ENCODE measurements at places on chromosomes 7 and 10. TPM values are rescaled to one million over a fixed set of nuclear protein-coding genes. Genes with fewer than 3 reads are reported as not detected.

Gene SLC26A5
- not detected for total RNA-seq

Gene PNLIPRP1
- not detected for total RNA-seq

Gene LIPK
- not detected for total RNA-seq

DNA sequence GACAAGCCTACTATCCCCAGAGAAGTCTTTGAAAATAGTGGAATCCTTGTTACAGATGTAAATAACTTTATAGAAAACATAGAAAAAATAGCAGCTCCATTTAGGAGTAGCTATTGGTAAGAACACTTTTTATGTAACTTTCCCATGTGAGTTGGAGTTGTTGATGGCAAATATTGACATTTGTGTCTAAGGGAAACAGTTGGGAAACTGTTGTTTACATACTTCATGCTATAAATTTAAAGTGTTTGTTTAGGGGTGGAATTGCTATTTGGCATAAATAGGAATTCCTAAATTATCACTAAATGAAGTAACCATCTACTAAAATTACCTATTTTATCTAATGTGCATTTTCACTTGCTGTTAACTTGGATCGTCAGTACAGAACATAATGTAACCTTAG is 50.7 kb downstream of the GDI2 start:
- DNase-seq = no peak

DNA sequence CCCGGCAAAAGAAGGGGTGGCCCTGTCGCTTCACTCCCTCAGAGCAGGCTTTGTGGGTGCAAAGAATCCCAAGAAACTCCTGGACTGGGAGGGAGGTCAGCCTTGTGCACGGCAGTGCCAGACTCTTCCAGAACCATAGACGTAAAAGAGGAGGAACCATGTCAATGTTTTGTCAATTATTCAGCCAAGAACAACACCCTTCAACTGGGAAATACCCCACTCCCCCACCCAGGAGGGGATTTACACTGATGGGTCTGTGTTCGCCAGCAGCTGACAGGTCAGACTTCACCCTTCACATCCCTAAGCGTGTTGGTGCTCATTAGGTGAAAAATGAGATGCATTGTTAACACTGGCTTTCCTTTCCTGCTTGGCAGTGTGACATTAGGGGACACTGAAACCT is 116.8 kb upstream of the BMPER start:
- no peak for DNase-seq

DNA sequence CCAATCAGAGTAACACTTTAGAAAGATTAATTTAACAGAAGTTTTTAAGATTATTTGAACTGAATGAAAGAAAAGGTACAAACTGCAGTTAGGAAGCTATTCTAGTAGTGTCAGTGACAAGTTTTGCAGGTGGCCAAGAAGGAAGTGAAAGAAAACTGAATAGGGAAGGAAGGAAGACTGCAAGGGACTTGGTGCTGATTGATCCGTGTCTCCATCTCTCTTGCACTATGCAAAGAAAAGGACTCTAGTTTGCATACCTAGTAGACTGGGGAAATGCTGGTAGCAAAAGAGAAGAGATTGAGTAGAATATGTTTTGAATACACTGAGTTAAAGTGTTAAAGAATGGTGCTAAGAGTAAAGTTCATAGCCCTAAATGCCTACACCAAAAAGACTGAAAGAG is 33.0 kb downstream of the OR6V1 start:
- no peak for DNase-seq

DNA sequence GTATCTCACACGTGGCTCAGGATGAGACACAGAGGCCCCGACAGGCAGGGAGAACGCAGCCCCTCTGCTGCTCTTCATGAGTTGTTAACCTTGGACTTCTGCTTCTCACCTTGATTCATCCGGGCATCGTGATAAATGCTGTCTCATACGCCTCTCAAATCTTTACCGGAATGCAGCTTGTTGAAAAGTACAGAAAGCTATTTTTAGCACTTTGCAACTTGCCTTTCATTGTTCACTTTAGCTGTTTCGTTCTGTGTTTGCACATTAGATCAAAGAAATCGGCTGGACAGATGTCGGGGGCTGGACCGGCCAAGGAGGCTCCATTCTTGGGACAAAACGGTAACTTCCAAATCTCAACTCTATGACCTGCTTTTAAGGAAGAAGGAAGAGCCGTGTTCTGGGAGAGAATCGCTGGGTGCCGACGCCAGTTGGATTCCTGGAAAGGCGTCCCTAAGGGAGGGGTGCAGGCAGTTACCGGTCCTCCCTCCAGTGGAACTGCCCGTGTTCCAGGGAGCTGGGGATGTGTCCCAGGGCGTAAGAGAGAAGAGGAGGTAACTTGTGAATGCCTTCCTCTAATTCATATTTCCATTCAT is 49.3 kb downstream of the PFKP start:
- no peak for DNase-seq

- DNase-seq = no peak
Measured at GRCh38 chr7:112876877-112877276, 86.7 kb upstream of the TMEM168 start.

GRCh38 chr10:31484431-31485135 is 165.6 kb downstream of the ZEB1 start:
- no peak for DNase-seq

GRCh38 chr10:120701381-120701780 is 149.8 kb upstream of the WDR11 start:
- no peak for DNase-seq

GRCh38 chr10:15188603-15189002 is 20.1 kb upstream of the NMT2 start:
- DNase-seq = no peak

- DNase-seq = no peak
Measured at GRCh38 chr10:30759423-30759822, 129.9 kb upstream of the LYZL2 start.

DNA sequence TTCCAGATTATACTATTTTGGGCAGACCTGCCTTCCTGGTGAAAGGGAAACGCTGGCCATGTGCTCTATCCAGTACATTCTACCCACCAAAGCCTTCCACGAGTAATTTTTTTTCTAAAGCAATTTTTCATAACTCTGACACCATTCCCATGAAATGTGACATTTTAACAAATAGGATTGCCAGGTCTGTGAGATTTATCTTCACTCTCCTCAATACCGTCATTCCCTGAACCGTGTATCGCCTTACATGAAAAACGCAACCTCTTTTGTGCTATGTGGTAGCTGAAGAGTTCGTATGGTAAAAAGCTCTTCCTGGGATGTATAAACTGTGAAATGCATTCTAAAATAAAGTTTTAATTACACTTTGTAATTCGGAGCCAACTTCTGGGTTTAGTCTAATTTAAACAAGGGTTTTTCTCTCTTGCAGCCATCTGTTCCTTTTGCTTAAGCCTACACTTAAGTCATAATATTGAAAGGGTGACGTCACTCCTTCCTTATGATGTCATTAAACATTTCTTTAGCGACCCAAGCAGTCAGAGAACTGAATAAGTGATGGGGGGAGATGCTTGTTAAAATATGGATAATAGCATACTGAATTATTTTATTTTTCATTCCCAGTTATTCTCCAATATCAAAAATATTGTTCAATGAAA is 27.7 kb downstream of the C1QL3 start:
- DNase-seq = no peak

DNA sequence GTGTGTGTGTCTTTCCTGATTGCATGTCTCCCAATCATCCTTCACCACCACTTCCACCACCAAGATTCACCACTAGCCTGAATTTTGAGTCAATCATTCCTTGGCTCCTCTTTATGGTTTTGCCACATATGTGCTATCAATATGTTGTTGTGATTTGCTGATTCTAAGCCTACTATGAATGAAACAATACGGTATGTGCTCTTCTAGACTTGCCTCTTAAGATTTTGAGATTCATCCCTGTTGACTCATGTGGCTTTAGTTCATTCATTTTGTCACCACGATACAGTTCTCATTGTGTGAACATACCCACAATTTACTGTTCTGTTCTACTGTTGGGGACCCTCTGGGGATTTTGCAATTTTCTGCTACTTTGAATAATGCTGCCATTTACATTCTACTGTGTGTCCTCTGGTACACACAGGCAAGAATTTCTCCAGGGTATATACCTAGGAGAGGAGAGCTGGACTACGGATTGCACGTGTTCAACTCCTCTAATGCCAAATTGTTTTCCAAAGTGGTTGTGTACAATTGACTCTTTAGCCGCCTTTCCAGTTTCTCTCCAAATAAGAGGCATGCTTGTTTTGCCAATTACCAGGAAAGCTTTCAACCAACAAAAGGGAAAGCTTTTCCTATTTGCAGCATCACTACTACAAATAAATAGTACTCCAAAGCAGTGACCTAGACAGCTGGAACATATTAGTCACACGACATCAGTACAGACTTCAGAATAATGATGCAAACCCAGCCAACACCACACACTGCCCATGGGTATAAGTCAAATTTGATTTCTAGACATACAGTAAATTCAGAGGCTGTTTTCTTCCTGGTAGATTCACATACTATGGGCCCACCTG is 30.0 kb downstream of the SGMS1 start:
- DNase-seq = no peak

DNA sequence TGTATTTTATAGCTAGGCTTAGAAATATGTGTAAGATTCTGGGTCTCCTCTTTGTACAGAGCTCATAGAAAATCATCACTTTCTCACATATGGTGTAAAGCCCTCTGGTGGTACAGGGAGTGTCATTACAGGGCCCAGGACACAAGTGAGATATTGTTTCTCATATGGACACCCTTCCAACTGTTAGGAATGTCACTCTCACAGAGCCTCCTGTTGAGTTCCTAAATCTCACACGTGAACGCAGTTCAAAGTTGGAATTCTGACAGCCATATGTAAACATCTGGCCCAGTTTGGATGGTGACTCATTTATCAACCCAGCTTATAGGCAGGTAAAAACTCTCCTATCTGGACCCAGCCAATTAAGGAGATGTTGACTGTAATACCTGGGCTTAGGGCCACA is 35.4 kb upstream of the ZNF107 start:
- DNase-seq = no peak

GRCh38 chr7:96665689-96666088 is 44.0 kb downstream of the SEM1 start:
- no peak for DNase-seq

- no peak for DNase-seq
Measured at GRCh38 chr7:102444961-102445673, 11.7 kb downstream of the ORAI2 start.
